ENCODE measurements at places on chromosomes 3 and 15.

DNA sequence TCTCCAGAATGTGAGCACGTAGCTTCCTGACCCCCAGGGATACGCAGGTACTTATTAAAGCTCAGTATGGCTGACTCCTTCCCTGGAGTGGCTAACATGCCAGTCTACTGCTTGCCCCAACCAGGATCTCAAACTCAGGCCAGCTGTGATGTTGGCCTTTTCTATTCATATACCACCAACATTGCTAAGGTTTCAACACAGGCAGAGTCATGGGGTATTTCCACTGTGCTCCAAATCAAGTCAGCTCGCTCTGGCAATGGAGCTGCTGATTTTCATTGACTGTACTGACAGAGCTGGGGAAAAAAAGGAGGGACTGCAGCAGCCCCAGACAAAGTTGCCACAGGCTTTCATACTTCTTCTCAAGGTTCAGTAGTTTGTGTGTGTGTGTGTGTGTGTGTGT lies 87.0 kb downstream of the CFAP20DC start:
- no peak for DNase-seq

DNA sequence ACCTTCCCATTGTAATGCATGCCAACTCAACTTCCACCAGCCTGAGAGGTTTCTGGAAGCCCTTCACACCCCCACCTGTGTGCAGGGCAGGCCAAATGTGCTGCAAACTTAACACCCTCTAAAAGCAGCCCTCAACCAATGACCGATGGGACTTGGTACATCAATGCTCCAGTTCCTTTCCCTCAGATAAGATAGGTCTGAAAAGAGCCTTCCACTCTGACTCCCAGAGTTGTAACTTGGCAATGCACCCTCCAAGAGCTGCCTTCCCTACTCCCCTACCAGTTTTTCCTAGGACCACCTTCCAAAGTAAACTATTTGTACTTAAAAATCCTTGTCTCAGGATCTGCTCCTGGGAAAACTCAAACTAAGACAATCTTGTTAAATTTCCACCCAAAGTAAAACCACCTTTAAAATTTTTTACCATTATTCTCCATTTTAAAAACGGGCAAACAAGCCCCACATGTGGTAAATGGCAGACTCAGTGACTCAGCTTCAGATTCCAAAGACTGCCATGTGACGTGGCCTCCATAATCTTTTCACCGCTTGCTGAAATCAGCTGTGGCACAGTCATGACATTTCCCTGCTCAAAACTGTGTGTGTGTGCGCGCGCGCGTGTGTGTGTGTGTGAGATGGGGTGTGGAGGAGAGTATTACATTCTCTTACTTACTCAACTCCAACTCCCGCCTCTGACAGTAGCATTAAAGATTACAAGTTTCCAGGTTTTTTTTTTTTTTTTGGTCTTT lies 17.2 kb downstream of the RASGRP1 start:
- no peak for DNase-seq

- no peak for DNase-seq
Observed at GRCh38 chr3:158976966-158977365, 175.1 kb downstream of the MFSD1 start.

GRCh38 chr15:92448370-92448769 lies 54.7 kb downstream of the ST8SIA2 start:
- DNase-seq = no peak

DNA sequence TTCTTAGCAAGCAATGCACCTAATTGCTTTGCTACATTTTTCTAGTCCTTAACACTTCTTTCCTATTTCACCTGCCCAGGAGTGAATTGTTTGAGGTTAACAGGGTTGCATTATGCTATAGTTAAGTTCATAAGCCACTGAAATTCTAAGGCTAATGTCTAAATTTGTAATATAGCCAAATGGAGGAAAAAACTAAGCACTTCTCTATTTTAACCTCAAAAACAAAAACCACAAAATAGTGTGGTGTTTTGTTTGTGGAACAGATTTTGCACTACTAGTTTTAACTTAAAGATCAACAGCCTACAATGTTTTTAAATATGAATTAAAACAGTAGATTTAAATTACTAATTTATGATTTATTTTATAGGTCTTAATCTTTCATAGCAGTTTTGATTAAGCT lies 5.5 kb downstream of the ATOSA start:
- DNase-seq = no peak

- no peak for DNase-seq
Observed at GRCh38 chr15:57319226-57319918, 56.9 kb upstream of the CGNL1 start.

DNA sequence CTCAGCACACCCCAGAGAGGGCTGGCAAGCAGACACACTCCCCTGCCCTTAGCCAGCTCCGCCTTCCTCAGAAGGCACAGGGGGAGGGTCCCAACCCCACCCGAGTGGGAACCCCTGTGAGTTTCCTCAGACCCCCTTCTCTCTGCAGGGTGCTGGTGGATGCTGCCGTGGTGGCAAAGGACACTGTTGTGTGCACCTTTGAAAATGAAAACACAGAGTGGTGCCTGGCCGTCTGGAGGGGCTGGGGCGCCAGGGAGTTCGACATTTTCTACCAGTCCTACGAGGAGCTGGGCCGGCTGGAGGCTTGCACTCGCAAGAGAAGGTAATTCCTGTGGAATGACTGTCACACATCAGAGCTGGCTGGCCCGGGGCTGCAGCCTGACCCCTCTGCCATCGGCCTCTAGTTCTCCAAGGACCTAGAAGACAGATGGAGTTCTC lies 149.4 kb downstream of the LRRK1 start:
- no peak for DNase-seq

DNA sequence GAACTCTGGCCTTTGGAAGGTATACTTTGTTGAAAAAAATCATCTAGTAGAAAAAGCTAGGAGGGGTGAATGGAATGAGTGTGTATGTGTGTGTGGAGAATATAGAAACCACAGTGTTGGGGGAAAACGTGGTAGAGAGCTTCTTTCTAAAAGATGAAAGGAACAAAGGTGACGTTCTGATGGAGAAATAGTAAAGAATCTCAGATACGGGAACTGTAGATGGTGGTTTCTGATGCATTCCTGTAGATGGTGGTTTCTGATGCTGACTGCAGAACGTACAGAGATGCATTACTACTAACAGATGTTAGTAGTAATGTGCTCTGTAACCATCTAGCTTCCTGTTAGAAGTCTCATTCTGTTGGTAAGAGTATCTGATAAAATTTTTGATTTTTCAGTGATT lies 60.2 kb downstream of the VPS8 start:
- DNase-seq = no peak

GRCh38 chr3:13353936-13354542 lies 66.1 kb downstream of the NUP210 start:
- DNase-seq = no peak

DNA sequence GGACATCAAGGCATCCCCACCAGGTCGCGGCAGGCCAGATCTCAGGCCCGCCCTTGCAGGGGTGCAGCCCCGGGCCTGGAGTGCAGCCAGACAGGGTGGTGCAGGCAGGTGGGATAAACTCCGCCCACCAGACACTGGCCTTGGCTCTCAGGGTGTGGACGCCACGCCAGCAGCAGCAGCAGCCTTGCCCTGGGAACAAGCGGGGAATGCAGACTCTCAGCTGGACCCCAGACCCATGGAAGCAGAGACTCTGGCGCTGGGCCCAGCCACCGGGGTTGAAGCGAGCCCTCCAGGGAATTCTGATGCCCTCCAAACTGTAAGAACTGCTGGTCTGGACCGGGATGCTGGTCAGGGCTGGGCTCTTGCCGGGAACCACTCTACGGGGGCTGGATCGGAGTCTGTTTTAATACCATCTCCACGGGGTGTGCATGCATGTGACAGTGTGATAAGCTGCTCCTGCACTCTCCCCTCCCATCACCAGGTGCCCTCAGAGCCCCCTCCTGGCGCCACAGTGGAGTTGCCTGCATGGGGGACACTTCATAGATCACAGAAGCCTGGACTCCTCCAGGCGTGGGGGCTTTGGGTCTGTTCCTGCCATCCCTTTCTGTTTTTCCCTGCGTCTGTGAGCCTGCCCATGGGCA lies 142.7 kb downstream of the NSMCE3 start:
- no peak for DNase-seq

GRCh38 chr3:45783667-45784066 lies 12.7 kb downstream of the SLC6A20 start:
- no peak for DNase-seq

DNA sequence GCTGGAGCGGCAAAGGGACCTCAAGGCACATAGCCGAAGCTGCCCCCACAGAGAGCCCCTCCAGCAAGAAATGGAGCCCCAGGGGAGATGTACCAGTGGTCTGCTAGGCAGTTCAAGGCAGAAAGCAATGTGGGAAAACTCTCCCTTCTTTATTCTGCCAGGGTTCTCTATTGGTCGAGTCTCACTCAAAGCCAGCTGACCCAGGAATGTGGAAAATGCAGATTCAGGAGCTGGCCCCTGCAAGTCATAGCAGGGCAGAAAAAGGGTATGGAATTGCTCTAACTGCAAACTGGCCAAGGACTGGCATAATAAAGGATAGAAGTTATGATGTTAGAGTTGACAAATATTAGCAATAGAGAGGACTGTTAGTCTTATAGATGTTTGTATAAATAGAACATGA lies 4.0 kb upstream of the TOPAZ1 start:
- DNase-seq = no peak

GRCh38 chr15:99427668-99428361 lies 138.0 kb upstream of the MEF2A start:
- DNase-seq = no peak

DNA sequence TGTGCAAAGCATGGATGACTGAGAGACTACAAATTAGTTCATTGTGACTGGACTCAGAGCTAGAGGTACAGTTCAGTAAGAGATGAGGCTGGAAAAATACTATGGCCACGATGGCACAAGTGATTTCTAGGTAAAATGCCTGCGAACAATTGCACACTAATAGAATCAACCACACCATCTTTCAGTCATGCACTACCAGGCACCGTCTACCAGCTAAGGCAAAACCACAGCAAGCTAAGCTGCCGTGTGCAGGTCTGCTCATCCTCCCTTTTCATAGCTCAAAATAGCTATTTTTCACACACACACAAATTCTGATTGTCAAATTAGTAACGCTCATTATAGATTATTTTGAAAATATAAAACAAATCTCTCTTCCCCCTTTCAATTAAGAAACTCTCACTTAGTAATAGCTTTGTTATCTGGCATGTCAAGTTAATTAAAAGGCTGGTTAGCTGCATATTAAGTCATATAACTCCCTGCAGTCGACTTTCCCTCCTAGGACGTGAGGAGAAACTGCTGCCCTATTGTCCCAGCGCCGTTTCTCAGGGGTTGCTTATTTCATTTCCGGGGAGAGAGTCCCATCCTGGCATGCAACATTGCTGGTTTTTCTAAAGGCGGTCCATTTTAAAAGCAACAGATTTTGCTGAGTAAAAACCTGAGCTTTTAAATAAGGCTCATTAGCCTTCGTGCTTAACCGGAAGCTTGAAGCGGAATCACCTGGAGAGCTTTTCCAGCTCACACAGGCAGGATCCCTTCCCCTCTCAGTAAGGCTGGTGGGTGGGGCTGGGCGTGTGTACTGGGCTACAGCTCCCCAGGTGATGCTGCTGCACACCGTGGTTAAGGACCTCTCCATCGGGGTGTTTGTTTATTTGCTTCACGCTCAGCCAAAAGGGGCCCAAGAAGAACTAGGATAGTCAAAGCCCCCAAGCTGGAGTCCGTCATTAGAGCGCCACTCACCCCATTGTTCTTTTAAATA lies 16.9 kb upstream of the MEX3B start:
- DNase-seq = no peak

DNA sequence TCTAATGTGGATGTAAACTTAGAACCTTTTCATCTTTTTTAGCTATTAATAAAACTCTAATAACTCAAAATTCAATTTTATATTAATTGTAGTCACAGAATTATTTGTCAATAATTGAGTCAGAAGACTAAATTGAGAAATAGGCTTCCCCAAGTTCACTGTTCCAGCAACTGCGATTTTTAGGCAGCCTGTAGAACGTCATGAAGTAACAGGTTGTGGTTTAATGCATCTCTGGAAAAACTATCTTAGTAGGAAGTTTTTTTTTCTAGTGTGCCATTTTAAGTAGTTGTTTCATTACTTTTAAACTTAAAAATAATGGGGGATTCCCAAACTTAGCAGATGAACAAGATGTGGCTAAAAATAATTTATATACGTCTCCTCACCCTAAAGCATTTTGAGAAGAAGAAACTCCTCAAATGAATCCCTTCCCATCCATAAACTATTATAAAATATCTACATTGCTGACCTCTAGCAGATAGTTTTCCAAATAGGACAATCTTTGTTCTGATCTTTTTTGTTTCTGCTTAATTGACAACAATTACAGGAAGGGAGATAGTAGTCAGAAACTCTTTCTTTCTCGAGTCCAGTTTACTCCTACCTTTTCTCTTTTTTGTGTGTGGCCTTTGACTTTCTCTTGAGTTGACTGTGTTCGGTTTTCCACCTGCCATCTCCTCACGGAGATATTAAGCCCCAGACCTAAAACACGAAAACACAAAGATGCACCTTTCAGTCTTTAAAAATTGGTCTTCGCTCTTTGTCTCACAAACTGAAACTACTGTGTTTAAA lies 43.1 kb downstream of the LRCH3 start:
- no peak for DNase-seq

DNA sequence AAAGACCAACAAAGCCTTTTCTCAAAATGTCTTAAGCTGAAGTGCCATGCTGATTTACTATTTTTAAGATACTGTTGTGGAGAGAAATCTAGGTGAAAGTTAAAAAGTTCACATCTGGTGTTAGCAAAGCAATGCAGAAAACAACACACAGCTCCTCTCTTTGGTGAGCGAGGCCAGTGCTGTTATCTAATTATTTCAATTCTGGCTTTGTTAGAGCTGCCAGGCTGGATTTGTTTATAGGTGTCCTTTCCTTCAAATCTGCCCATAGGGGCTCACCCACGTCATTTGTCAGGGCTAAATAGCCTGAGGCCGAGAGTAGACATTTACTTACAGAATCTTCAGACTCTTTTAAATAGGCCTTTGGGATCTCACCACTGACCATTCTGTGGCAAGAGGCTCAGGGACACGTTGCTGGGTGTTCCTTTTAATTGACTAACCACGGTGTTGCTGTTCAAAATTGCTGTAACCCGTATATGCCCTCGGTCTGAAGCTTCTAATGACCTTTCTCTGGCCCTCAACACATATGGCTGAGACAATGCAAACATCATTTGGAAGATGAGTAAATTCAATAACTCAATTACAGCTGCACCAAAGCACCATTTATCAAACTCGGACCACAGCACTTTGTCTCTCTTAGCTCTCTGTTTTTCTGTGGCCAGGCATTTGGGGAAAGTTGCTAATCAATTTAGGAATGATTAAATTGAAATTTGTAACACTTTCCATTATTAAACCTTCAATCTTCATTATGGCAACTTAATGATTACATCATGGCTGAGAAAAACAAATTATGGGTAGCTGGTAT lies 152.6 kb downstream of the PDZRN3 start:
- DNase-seq = no peak

DNA sequence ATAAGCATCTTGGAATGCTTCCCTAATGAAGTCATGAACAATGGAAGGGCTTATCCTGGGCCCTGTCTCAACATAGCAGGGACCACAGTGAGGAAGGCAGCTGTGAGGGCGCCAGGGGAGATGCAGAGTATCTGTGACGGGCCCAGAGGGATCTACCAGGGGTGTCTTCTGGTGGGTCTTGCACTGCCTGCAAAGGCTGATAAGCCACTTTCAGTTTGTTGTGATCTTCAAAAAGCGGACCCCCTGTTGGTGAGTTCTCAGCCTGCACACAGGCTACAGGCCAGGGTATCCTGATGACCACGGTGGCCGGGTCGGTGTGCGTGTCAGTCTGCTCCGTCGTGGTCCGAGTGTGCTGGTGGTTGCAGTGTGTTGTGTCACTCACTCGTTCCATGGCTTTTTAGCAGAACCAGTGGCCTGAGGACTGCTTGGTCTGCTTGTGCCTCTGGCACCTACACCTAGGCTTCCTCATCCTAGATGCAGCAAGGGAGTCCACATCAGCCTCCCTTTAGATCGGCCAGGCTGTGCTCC lies 46.8 kb downstream of the CHDH start:
- DNase-seq = no peak

Measured in stimulated activated CD8-positive, alpha-beta memory T cell treated with anti-CD3 and anti-CD28 coated beads, Interleukin-12 subunit alpha, Interleukin-12 subunit beta, amount 100 ng/mL, for 1 hour (primary cell).